GM19239 (cell line): ENCODE measurements at places on chromosomes 3 and 15.

- DNase-seq, result no peak
Observed at GRCh38 chr3:59512066-59512465, 462.2 kb upstream of the CFAP20DC start.

DNA sequence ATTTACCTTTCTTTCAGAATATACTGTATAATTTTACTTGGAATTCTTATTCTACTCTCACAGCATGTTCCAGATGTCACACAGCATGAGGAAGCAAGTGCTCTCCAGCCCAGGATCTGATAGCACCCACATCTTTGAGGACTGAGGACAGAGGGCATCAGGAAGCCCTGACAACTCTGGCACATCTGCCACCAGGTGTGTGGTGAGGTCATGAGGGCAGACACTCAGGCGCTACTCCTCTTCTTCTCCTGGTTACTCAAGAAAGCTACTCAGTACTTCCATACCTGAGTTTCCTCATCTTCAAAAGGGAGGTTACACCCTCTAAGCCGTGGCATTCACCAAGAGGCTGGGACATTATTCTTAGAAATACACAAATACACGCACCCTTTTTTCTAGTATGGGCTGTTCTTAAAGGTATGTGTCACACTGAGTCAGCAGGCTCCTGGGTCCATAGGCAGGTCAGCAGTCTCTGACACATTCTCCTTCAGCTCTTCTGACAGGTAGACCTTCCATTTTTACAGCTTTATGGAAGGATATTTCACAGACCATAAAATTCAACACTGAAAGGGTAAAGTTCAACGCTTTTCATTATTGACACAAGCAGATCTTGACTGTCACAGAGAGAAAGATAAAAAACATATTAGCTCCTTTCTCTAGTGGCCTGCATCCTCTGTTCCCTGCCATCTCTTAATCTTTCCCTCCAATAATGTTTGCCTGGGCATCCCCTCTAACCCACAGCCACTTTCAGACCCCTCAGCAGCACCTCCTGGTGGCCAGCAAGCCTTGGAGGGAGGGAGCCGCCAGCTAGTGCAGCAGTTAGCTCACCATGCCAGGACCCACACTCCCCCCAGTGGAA lies 103.2 kb upstream of the TJP1 start:
- DNase-seq, result peak; percentile 20

GRCh38 chr3:152314677-152315353 lies 46.1 kb downstream of the MBNL1 start:
- no peak for DNase-seq

- DNase-seq, result peak; percentile 67
Observed at GRCh38 chr3:123723522-123724168, 138.8 kb upstream of the HACD2 start.

DNA sequence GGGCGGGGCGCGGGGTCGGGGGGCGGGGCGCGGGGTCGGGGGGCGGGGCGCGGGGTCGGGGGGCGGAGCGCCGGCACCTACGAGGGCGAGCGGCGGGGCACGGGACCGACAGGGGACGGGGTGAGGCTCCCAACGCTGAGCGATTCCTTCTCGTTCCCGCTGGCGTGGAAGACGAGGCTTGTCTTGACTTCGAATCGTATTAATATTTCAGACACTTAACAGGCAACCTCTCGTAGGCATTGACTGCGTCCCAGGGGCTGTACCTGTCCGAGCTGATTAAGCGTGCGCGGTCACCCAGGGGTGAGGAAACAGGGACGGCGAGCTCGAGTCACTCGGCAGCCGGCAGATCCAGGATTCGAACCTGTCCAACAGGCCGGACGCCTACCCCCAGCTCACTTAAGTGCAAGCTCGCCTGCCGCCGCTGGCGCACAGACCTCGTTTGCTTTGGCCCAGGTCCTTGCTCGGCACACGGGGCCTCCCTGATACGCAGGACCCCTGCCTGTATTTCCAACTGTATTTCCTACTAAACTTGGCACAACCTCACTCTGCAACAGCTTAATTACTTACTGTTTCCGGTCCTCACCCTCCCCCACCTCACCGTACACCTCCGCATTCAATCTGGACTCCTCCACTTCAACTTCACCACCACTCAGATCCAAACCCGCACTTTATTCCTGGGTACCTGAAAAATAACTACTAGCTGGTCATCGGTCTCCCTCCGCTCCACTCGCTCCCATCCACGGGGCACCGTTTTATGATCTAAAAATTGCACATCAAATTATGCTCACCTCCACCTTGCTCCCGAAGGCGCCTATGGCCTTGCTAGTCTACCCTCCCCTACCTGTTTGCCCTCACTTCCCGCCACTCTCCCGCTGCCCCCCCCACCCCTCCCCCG lies 722 bp upstream of the ZXDC start:
- DNase-seq, result no peak

DNA sequence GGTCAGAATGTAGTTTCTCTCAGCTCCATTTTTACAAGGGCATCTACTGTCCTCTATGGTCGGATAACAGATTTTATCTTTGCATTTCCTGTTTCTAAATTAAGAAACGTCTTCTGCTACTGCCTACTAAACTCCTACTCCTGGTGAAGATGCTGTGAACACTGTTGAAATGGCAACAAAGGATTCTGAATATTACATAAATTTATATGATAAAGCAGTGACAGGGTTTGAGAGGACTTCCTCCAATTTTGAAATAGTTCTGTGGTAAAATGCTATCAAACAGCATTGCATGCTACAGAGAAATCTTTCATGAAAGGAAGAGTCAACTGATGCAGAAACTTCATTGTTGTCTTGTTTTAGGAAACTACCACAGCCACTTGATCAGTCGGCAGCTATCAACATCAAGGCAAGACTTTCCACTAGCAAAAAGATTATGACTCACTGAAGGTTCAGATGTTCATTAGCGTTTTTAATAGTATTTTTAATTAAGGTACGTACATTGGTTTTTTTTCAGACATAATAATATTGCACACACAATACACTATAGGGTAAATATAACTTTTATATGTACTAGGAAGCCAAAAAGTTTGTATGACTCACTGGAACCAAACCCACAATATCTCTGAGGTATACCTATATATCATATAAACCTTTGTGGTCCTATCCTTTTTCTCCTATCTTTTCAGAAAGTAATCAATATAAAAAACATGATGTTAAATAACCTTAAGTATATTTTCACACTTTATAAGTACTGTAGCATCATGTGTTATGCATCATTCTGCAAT lies 156.1 kb downstream of the STAG1 start:
- DNase-seq, result no peak

DNA sequence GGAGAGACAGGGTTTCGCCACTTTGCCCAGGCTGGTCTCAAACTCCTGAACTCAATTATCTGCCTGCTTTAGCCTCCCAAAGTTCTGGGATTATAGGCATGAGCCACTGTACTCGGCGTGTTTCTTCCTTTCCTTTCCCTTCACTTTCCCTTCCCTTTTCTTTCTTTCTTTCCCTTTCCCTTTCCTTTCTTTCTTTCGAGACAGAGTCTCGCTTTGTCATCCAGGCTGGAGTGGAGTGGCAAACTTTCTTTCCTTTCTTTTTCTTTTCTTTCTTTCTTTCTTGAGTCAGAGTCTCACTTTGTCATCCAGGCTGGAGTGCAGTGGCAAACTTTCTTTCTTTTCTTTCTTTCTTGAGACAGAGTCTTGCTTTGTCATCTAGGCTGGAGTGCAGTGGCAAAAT lies 17.4 kb upstream of the LDHAL6B start:
- DNase-seq, result no peak

DNA sequence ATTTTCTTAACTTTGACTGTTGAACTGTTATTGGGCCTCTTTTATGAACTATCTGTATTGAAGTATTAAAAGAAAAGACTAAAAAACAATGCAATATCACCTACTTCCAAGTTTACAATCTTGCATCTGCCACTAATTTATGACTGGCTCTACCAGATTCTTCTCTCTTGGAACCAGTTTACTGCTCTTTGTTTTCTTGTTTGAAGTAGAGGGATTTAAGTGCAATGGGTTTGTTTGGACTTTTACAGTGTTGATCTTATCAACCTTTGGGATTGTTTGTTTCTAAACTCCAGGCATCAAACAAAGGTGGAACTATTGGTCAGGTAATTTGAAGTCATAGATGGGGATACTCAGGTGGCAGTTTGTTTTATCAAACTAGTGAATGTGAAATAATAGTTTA lies 43.0 kb upstream of the MEIS2 start:
- no peak for DNase-seq

DNA sequence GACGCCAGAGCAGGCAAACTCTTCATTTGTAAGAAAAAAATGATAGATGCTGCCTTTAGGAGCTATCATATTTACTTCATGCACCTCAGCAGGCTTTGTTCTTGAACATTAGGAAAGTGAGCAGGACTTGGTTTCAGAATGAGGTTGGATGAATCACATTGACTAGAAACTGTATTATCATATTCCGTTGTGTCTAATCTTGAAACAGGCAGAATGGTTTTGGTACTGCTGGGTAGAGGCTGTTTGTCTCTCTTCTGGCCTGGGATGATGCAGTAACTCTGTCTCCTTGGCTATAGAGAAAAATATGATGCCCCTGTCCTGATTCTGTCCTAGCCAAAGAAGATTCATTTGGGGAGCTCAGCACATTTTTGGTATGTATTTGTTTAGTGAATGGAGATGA lies 344.2 kb upstream of the GRM7 start:
- DNase-seq, result no peak

DNA sequence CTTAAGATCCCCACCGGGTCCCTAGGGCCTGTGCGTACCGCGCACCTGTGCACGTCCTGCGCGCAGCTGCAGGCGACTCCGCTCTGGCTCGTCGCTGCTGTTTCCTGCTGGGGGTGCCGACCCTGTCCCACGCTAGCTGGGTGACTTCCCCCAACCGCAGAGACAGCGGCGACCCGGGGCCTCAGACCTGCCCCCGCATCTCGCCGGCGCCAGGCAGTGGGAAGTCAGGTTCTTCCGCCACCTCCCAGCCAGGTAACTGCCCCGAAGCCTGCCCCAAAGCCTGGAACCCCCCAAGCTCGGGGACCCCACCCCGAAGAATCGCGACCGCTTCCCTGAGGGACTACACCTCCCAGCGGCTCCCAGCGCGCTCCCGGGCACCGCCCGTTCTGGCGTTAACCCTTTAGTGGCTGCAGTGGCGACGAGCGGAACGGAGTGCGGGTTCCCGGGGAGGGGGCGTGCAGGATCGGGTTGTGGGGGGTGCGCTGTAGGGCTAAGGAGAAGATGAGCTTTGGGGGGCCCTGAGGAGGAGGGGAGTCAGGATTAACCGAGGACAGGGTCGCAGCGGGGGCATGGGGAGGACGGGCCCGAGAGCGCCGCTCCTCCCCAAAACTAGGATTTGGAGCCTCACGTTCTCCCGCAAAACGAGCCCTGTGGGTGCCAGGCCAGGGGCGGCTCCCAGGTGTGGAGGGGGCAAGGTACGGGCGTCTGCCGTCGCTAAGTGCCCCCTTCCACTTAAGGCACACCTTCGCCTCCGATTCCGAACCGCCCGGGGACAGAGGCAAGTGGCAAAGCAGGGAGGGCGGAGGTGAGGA lies 589 bp downstream of the NEIL1 start:
- no peak for DNase-seq

DNA sequence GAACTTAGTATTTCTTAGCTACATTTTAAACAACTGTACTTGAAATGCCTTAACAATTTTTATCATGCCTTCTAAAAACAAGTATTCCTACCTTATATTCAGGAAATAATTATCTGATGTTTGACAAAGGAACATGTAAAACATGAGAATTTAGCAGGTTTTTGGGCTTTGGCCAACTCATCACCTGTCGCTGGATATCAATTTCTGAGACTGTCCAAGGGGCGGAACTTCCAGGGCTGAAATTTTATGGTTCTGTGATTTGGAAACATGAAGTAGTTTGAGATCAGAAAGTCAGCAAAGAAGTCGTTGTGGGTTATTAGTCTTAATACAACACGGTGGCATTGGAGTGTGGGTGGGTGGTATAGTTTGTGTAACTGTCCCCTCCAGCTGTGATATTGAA lies 282.2 kb upstream of the LRRN1 start:
- DNase-seq, result no peak

- no peak for DNase-seq
Observed at GRCh38 chr3:906739-907138, 186.1 kb upstream of the CNTN6 start.

DNA sequence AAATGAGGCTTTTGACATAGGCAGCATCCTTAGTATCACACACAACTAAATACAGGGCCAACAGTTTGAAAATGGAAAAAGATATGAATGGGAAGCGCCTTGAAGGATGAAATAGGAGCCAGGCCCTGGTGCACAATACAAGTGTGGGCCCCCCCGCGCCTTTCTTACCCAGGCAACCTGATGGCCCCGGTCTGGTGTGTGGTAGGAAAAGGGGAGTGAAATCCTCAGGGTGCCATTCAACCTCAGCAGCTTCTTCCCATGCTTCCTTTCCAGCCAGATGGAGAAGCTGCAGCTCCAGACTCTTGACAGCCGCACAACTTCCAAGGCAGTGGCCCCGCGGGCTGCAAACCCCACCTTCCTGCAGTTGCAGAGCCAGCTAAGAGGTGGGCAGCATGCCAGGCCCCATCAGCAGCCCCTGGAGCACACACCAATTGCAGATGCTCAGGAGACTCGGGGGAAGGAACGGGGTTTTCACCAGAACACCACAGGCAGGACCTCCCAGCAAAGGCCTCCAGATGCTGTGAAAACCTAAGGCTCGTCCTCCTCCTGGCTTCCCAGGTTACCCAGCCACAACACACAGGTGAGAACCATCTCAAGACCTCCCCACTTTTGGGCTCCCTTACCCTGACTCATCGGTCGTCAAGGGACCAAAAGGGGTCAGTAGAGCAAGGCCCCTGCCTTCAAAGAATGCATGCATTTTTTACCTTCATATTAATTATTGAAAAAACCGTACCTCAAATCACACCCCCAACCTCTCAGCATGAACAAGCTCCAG lies 101.6 kb downstream of the CPN2 start:
- no peak for DNase-seq

GRCh38 chr15:45156744-45157455 lies 27.1 kb downstream of the DUOX1 start:
- DNase-seq, result no peak

GRCh38 chr15:72495007-72495406 lies 20.9 kb downstream of the ARIH1 start:
- no peak for DNase-seq

DNA sequence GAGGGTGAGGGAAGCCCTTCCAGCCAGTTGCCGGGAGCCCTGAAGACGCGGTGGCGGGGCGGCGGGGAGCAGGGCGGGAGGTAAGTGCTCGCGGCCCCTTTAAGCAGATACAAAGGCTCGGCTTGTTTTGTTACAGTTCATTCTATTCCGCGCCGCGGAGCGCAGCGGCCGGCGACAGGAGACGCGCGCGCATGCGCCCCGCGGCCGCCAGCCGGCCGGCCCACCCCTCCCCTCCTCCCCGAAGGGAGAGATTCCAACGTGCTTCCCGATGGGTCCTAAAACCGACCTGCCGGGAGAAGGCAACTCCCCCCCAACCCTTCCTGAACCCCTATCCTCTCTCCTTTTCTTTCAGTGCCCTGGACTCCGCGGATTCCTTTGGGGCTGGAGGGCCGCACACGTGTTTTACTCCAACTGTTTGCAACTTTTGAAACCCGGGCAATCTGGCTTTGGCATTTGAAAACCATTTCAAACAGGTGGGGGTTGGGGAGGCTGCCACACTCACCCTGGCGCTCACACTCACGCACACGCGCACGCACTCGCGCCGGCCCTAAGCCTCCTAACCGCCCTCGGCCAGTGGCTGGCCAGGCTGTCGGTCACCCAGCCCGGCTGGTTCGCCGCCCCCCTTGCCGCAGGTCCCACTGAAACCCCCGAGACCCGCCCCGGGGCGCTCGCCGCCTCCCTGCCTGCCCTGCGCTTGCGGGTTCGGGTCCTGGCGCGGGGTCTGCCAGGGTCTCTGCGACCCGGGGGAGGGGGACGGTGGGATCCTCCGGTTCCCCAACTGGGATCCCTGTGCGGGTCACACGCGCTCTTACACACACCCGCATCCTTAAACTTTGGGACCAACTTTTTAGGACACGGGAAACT lies at the start of gene MAGI1:
TSS of gene MAGI1 (minus strand) at position 193 of the 864 bp plus-strand sequence. CDS start 610 bp downstream, outside the sequence.
- DNase-seq, result peak; percentile 30
